CD4-positive, alpha-beta T cell treated with Interleukin-1 beta for 1 hour (primary cell): ENCODE measurements at places on chromosomes 7 and 10.

- no peak for DNase-seq
Observed at GRCh38 chr10:110698340-110698739, 54.2 kb downstream of the RBM20 start.

- DNase-seq = no peak
Observed at GRCh38 chr7:33500703-33501701, 371.6 kb downstream of the BBS9 start.

DNA sequence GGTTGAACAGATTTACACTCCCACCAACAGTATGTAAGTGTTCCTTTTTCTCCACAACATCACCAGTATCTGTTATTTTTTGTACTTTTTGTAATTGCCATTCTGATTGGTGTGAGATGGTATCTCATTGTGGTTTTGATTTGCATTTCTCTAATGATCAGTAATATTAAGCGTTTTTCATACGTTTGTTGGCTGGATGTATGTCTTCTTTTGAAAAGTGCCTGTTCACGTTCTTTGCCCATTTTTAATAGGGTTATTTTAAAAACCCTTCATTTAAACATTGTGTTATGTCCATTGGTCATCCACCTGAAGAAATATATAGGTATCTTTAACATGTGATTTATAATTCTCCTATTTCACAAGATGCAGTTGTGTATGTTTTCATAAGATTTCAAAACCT lies 291.3 kb downstream of the SEMA3D start:
- no peak for DNase-seq

DNA sequence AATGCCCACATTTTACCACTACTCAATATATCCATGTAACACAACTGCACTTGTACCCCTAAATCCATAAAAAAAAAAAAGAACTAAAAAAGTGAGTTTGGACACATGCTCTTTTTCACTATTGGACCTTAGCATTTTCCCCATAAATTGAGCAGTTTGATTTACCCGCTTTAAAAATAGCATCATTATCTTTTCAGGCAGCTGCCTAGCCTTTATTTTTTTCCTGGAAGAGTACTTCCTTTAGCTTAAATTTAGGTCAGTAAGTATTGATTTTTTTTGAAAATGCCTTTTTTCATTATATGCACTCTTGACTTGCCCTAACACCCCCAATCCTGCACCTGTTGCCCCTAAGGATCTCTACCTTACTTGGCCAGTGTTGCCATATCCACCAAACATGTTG lies 5.3 kb upstream of the NT5C3A start:
- DNase-seq = no peak

- DNase-seq = no peak
Observed at GRCh38 chr10:120513307-120513796, 56.3 kb downstream of the PLPP4 start.

DNA sequence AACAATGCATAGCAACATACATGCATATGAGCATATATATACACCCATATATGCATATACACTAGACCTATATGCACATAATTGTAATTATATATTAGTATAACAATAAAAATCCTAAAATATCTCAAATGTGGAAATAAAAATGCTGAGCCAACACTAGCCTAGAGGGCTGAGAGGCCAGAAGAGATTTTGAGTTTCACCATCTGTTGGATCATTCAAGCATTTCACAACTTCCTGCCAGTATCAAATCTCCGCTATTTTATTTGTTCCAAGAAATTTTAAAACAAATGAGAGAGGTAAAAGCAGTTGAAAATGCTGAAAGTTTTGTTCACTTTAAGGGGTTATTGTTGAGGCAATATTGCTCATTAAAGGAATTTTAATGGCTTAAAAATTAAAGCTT lies 187.0 kb downstream of the PCDH15 start:
- no peak for DNase-seq

GRCh38 chr7:104552102-104552501 lies 223.7 kb downstream of the LHFPL3 start:
- DNase-seq = no peak

- no peak for DNase-seq
Observed at GRCh38 chr10:15419279-15419874, 48.3 kb upstream of the FAM171A1 start.

DNA sequence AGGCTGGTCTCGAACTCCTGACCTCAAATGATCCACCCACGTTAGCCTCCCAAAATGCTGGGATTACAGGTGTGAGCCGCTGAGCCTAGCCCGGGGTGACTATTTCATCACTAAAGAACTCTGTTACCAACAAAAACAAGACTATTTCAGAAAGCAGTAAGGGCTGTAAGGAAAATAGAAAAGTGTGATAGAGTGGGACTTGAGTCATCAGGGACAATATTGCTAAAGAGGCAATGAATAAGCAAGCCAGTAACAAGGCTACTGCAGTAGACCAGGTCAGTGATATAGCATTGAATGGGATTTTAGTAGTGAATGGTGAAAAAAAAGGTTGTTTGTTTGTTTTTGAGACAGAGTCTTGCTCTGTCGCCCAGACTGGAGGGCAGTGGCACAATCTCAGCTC lies 51.7 kb downstream of the SVOPL start:
- no peak for DNase-seq

GRCh38 chr10:77049896-77050295 lies 587.7 kb downstream of the KCNMA1 start:
- DNase-seq = no peak

- no peak for DNase-seq
Observed at GRCh38 chr7:15086131-15086611, 183.6 kb upstream of the DGKB start.

DNA sequence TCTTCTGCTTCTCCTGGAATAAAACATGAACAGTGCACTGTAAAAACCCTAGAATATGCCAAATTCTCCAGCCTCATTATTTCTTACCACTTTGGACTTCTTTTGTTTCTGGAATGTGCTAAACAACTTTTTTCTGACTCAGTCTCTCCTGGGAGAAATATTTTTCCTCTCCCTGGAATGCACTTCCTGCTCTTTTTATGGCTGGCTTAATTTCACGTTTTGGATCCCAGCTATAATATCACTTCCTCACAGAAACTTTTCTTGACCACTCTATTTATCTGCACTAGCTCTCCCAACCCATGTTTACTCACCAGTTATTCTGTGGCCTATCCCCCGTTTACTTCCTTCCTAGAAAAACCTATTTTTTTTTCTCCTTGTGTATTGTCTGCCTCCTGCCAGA lies 26.7 kb downstream of the ABCB5 start:
- no peak for DNase-seq

DNA sequence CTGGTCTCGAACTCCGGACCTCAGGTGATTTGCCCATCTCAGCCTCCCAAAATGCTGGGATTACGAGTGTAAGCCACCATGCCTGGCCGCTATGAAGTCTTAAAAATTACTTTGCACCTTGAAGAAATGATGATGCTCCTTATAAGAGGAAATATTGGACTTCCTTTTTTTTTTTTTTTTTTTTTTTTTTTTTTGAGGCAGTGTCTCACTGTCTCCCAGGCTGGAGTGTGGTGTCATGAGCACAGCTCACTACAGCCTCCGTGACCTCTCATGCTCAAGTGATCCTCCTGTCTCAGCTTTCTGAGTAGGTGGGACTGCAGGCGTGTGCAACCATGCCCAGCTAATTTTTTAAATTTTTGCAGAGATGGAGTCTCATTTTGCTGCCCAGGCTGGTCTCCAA lies 65.3 kb downstream of the KMT2E start:
- no peak for DNase-seq

DNA sequence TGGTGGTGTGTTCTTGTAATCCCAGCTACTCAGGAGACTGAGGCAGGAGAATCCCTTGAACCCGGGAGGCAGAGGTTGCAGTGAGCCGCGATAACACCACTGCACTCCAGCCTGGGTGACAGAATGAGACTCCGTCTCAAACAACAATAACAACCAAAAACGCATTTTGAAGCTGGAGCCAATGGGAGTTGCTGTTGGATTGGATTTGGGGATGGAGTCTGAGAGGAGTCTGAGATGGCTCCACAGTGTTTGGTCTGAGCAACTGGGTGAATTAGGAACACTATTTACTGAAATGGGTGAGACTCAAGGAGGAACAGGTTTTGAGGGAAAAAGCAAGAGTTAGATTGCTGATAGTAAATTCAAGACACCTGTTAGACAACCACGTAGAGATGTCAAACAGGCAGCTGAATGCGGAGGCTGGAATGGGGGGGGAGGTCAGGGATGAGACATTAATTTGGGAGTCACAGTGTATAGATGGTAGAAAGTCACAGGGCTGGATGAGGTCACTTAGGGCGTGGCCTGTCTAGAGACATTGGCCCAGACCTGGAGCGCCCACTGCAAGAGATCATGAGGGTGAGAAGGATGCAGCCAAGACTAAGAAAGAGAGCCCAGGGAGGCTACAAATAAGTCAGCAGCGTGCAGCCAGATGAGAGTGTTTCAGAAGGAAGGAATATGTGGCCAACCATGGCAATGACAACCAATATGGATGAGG lies 56.4 kb downstream of the CYCS start:
- DNase-seq = no peak

- peak; percentile 27 for DNase-seq
Observed at GRCh38 chr7:28389504-28390395, 22.6 kb upstream of the CREB5 start.

- DNase-seq = no peak
Observed at GRCh38 chr7:158008267-158008666, 579.4 kb downstream of the PTPRN2 start.
